ENCODE measurements at places on chromosomes 1 and 21.

- no peak for DNase-seq
Measured at GRCh38 chr1:110283677-110284076, 55.5 kb upstream of the RBM15 start.

GRCh38 chr1:164470996-164471395, 88.0 kb upstream of the PBX1 start:
- no peak for DNase-seq

GRCh38 chr1:65541161-65541560, 120.7 kb downstream of the LEPR start:
- DNase-seq = no peak

- no peak for DNase-seq
Measured at GRCh38 chr1:72178266-72178665, 104.1 kb downstream of the NEGR1 start.

- DNase-seq = no peak
Measured at GRCh38 chr1:226806988-226807387, 63.4 kb upstream of the PSEN2 start.

DNA sequence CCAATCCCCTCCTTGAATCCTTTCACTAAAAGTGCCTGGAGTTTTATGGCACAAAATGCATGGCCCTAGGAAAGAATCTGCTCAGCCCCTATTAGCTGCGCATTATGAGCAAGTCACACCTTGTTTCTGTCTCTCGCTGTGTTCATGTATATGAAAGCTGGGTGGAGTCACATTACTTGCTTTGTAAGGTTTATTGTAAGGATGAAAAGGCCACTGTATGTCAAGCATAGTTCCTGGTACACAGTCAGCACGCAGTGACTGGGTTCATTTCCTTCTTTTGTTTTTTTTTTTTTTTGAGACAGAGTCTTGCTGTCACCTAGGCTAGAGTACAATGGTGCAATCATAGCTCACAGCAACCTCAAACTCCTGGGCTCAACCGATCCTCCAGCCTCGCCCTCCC, 6.7 kb upstream of the SLC9A1 start:
- no peak for DNase-seq

- DNase-seq = peak; percentile 79
Measured at GRCh38 chr1:231162297-231162969, 575 bp downstream of the TRIM67 start.

DNA sequence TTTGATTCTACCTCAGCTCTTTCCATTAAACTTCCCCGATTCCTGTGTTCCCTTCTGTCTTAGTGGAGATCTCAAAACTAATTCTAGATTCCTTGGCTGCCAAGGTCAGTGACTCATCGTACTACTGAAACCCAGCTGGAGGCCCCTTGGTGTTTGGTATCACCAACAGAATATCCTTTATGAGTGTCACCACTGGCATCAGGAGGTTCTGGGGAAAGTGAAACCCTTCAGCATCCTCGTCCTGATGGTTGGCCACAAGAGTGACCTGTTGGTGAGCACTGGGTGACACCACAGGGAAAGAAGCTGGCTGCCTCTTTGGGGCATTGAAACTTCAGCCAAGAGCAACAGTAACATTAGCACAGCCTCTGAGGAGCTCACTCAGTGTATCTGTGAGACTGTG, 9.6 kb downstream of the RAB42 start:
- peak; percentile 40 for DNase-seq

- no peak for DNase-seq
Measured at GRCh38 chr1:155529109-155529508, 33.5 kb downstream of the ASH1L start.

- peak; percentile 23 for DNase-seq
Measured at GRCh38 chr1:38608202-38608864, 251.2 kb downstream of the RRAGC start.
